ENCODE measurements at places on chromosomes 6 and 20.

GRCh38 chr6:101114703-101115102 is 233.6 kb upstream of the ASCC3 start:
- DNase-seq: peak; percentile 60

DNA sequence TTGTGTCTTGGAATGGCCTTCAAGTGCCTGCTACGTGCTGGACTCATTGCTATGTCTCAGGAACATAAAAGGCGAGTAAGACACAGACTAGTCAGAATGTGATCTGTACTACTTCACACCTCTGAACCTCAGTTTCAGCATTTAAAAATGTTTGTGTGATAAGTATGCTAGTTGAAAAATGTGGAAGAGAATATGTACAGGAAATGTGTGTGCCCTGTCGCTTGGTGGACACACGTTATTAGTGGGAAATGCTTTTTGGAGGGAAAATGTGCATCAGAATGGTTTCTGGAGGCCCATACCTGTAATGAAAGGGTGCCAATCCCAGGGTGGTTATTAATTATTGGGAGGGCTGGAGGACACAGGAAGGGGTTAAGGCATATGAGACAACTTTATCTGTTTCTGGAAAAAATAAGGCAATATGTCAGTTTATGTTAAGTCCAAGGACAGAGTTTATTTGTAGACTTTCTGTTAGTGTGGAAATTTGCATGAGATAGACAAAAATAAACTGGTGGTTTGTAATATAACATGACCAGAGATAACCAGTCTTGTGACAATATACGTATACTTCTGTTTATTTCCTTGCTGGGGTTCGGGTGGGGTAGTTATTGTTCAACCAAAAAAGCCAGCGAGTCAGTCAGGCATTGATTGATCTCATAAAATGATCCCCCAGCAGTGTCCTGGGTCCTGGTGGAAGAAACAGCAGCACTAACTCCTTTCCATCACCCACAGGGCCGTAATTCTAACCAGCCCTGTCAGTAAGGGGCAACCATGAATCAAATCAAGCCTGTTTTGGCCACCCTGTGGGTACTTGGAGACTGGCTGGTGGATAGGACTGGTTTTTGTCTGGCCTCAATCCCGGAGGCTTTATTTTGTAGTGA is 117.9 kb downstream of the JARID2 start:
- no peak for DNase-seq

GRCh38 chr20:4090756-4091489 is 75.6 kb upstream of the RNF24 start:
- DNase-seq: no peak

DNA sequence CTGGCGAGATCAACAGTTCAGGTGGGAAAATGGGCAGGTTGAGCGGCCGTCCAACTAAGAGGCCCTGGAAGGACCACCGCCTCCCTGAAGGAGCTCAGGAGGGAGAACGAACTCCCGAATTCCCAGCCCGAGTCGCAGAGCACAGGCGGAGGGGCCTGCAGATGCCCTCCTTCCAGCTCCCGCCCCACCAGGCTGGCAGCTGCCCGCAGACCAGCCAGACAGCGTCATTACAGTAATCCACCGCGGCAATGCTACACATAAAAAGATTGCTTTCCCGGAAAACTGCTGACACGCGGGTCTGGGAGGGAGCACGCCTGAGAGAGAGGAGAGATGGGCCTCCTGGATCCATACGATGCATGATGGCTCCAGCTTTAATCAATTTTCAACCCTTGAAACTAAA is 30.5 kb upstream of the SLCO4A1 start:
- no peak for DNase-seq

DNA sequence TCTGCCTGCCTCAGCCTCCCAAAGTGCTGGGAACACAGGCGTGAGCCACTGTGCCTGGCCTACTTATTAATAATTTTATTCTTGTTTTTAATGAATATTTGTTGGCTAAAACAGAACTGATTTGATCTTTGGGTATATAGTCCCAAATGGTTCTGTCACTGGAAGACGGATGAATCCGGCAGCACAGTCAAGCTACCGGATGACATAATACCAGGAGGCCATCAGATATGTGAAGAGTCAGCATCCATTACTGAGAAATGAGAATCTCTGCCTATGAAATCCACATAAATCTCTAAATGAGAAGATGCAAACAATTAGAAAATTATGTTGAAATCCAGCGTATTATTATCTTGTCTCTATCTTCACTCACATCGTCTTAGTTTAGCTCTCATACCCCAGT is 263.0 kb downstream of the EYA4 start:
- no peak for DNase-seq

- DNase-seq: no peak
Observed at GRCh38 chr20:3796477-3797225, 541 bp downstream of the CDC25B start.

DNA sequence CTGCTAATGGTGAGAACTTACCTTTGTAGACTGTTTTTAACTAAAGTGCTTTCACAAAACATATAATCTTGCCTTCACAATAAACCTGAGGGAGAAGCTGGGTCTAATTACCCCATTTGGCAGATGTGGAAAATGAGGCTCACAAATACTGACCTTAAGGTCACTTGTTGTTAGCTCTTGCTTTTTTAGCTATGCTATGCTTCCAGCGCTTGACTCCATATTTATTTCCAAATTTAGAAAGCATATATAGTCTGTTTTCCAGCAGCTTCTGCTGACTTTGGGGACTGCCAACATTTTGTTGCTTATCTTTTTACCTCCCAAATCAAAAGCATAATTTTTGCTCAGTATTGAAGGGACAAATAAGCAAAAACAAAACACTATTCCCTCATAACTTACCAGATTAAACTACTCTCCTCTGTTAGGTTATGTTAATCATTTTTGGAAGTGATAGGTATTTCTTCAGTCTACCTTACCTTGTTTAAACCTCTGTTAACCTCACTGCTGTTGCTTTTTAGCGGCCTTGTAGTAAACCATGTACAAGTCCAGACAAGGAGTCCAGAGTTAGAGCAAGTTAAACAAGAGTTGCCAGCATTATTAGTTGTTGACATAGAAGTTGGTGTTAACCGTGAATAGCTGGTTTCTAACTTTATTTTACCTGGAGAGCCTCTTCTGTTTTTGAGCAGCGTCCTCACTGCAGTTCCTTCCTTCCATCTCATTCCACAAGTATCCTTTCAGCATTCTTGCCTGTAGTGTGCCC is 4.9 kb upstream of the BTBD3 start:
- DNase-seq: no peak

DNA sequence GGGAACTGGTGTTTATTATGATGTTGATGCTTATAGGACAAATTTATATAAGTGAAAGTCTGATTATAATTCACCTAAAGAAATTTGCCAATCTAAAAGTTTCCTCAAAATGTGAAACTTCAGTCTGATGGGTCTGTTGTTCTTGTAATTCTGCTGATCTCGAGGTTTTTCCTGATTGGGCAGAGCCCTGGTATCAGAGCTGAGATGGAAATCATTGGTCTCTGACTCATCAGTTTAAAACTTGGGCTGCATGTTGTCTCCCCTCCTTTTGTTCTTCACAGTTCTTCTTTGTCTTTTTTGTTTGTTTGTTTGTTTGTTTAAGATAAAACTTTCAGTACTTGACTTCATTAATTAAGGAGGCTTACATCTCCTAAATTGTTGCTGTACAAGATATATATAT is 5.9 kb downstream of the SMAP1 start:
- DNase-seq: no peak

GRCh38 chr6:113221850-113222249 is 635.3 kb upstream of the MARCKS start:
- no peak for DNase-seq

- DNase-seq: no peak
Observed at GRCh38 chr20:24079661-24080412, 91.3 kb upstream of the GGTLC1 start.

GRCh38 chr6:35086636-35087360 is 54.3 kb downstream of the TCP11 start:
- no peak for DNase-seq

DNA sequence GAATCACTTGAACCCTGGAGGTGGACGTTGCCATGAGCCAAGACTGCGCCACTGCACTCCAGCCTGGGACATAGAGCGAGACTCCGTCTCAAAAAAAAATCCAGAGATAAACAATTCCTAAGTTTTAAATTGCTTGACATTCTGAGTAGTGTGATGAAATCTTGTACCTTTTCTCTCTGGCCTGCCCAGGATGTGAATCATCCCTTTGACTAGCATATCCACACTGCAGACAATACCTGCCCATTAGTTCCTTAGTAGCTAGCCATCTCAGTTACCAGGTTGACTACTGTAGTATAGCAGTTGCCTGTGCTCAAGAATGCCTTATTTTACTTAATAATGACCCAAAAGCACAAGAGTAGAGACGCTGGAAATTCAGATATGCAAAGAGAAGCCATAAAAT is 2.8 kb downstream of the ZFP57 start:
- DNase-seq: no peak

DNA sequence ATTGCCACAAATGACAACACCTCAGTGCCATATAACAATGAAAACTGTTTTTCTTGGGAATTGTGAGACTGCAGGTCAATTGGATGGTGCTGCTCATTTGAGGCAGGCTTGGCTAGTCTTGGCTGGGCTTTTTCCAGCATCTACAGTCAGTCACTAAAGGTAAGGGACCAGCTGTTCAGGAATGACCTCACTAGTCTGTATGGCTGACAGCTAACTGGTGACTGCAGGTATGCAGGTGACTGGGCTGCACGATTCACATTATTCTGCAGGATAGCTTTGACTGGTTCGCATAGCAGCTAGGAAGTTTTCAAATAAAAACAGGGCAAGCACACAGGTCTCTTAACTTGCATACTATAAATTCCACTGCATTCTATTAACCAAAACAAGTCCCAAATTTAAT is 22.1 kb upstream of the HMGCLL1 start:
- no peak for DNase-seq

DNA sequence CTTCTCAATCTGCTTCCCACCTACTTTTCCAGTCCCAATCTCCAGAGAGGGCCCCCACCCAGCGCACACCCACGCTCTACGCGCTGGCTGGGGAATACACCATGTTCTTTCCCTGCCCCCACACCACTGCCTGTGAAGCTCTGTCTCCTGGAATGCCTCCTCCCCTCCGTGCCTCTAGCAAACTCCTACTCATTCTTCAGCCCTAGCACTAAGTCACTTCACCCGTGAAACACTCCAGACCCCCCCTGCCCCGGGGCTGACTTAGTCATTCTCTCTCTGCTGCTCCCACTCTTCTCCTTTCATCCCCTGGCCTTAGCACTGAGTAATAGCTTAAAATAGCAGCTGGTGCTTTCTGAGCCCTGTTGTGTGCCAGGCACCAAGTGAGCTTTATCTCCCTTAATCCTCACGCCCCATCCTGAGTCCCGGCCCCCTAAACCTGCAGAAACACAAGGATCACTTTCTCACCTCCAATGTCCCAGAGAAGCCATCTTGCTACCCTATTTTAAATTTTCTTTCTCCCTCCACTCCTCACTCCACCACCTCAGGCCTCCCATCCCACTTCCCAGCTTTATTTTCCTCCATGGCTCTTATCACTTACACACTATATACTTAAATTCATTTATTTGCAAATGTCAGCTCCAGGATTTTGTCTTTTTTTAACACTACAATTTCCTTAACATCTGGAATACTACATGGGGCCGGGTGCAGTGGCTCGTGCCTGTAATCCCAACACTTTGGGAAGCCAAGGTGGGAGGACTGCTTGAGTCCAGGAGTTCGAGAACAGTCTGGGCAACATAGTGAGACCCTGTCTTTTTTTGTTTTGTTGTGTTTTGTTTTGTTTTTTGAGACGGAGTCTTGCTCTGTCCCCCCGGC is 6.3 kb upstream of the PARD6B start:
- DNase-seq: no peak

- DNase-seq: no peak
Observed at GRCh38 chr6:69398729-69399128, 398.1 kb downstream of the LMBRD1 start.

GRCh38 chr6:128963561-128963960 is 80.6 kb downstream of the LAMA2 start:
- no peak for DNase-seq

DNA sequence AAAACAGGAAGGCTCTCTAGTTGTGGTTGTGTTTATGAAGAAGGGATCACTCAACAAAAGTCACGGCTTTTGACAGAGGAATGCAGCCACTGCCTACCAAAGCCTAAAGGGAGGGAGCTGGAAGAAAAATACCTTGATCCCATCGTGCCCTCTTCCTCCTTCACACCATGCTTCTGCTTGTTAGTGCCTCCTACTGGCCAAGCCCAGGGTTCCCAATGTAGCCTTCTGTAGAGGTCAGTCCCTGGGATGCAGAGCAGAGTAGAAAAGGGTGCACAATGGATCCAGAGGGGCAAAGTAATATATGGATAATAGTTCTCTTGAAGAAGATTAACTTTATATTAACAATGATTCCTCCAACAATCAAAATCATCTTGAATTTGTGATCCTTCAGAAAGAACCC is 293.5 kb upstream of the FERMT1 start:
- no peak for DNase-seq

DNA sequence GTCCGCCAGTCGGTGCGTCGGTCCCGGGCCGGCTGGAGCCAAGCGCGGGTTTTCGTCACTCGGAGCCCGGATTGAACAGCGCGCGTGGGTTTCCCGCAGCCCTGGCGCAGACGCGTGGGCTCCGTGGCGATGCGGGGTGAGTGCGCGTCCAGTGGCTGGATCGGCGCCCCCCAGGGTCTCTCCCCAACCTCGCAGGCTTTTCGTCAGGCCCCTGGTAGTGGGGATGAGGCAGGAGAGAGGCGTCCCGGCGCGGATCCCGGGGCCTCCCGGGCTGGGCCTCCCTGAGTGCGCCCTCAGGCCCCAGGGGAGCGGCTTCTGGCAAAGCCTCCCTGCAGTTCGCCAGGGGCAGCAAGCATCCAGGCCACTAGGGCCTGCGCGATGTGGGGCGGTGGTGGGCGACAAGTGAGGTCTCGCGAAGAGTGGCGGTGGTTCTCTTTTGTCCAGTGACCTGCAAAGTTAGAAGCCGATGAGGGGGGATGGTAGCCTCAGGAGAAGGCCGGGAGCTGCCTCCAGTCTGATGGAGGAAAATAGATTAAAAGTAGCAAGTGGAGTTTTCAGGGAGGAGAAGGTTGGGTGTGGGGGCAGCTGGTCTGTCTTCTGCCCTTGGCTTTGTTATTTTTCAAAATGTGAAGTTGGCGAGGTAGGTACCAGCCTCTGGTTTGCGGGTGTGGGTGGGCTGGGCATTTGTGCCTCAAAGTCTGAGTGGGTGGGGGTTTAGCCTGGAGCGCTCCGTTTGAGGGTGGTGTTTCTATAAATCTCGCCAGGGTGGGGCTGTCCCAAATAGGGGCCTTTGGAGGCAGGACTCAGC is 1.6 kb downstream of the TOX2 start:
- DNase-seq: no peak

- peak; percentile 45 for DNase-seq
Observed at GRCh38 chr6:43856005-43856765, 86.2 kb downstream of the VEGFA start.

DNA sequence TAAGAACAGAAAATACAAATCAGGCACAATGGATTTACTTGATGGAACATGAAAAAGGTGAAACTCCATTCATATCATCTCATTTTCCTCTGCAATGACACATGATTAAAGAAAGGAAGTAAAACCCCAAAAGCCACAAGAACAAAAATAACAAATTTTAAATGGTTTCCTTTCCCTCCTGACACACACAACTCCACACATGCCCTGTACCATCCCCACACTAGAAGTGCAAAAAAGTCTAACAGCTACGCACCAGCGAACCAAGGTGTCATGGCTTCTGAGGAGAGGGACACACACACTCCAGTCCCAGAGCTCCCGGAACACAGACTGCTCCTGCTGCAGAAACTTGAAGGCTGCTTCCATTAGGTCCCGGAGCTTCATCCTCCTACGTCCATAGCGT is 25.3 kb downstream of the MDN1 start:
- DNase-seq: no peak

GRCh38 chr6:70700922-70701876 is 33.5 kb downstream of the SMAP1 start:
- DNase-seq: no peak
